ENCODE measurements at places on chromosomes 13 and 19.

DNA sequence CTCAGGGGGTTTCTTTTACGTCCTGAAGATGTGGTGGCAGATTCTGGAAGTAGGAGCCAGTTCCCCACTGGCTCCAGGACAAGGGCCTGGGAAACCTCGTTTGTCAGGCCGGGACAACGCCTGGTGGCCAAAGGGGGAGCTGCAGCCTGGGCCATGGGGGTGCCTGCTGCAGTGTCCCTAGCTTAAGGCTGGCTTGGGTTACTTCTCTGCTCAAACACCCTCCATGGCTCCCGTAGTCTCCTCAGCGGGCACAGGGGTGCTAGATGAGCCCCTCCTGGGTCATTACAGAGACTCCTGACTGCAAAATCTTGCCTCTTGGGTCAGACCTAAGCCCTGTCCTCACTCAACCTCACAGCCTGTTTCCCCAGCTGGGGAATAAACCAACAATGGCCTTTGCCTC is 14.7 kb downstream of the CILP2 start:
- peak; percentile 30 for DNase-seq

DNA sequence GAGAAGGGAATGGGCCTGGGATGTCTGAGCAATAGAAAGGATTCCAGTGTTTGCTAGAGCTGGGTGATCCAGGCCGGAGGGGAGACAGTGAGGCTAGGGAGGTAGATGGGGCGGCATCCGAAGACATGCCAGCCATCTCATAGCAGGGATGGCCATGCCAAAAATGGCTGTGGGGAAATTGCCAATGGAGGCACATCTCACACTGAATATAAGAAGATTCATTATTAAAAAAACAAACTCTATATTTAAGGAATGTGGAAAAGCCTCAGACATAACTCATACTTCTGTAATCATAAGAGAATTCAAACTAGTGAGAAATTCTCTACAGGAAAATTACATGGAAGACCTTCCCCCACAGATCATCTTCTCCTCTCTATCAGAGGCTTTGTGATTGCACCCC is 289.2 kb downstream of the FGF9 start:
- DNase-seq = no peak

DNA sequence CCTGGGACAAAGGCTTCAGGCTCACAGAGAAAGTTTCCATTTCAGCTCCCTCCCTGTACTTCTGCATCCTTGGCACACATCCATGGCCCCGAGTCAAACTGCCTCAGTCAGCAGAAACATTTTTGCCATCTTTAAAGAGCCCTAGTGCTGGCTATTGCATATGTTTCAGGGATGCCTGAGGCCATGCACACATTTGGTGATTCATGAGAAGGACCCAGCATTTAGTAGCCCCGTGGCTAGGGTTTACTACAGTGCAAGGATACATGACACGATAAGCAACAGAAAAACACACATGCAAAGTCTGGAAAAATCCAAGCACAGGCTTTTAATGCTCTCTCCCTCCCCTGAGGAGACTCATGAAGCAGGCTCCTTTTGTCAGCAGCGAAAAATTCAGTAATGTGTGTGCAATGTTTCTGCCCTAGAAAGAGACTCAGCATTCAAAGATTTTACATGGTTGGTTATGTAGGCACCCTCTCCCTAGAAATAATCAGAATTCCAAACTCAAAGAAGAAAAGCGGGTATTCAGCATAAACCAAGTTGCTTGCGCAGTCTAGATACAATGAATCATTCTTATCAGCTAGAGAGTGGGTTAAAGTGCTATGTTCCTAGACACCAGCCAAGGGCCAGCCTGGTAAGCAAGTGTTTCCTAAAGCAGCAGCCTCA is 17.6 kb downstream of the ACOD1 start:
- no peak for DNase-seq

GRCh38 chr19:45278087-45278486 is 27.0 kb downstream of the MARK4 start:
- DNase-seq = no peak

GRCh38 chr19:5586300-5587070 is 18.7 kb upstream of the TINCR start:
- DNase-seq = no peak

DNA sequence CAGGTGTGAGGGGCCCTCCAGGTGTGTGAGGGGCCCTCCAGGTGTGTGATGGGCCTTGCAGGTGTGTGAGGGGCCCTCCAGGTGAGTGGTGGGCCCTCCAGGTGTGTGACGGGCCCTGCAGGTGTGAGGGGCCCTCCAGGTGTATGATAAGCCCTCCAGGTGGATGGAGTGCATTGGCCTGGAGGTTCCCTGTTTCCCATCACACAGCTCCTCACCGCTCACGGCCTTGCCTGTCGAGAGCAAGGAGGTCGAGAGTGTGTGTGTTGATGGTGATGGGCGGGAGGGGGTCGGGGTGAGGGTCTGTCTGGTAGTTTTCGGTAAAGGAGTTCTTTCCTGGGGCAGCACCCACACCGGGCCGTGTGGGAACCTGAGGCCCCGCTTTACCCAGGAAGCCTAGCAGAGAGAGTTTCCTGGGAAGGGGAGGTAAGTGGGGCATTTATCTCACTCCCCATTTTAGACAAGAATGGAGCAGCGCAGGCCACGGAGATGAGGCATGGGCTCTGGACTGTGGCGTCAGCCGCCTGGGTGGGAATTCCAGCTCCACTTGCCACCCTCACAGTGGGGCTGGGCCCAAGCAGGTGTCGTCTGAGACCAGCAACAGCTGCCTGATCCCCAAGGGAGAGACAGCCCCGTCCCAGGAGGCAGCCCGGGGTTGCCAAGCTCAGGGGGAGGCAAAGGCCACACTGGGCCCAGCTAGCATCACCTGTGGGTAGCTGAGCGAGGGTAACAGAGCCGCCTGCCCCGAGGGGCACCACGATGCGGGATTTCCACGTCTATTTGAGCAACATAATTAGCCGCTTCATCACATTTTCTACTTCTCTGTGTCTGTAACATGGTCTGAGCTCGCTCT is 10.9 kb upstream of the GAS6 start:
- no peak for DNase-seq

- no peak for DNase-seq
Measured at GRCh38 chr19:919199-920050, 2.3 kb downstream of the KISS1R start.

GRCh38 chr13:37984357-37984756 is 114.8 kb upstream of the TRPC4 start:
- DNase-seq = no peak

GRCh38 chr13:43908156-43909126 is 28.7 kb downstream of the LACC1 start:
- DNase-seq = peak; percentile 30

DNA sequence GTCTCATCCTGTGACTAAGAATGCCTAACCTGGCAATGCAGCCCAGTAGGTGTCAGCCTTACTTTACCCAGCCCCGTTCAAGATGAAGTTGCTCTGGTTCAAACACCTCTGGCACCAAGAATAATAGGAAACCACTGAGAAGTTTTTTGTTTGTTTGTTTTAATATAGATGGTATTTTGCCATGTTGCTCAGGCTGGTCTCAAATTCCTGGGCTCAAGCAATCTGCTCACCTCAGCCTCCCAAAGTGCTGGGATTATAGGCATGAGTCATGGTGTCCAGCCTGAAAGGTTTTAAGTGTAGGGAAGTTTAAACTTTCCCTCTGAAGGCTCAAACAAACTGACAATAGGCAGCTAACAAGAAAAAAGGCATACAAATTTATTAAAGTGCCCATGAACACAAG is 51.2 kb upstream of the ABCC4 start:
- no peak for DNase-seq

GRCh38 chr19:16772841-16773240 is 53.2 kb downstream of the NWD1 start:
- no peak for DNase-seq

DNA sequence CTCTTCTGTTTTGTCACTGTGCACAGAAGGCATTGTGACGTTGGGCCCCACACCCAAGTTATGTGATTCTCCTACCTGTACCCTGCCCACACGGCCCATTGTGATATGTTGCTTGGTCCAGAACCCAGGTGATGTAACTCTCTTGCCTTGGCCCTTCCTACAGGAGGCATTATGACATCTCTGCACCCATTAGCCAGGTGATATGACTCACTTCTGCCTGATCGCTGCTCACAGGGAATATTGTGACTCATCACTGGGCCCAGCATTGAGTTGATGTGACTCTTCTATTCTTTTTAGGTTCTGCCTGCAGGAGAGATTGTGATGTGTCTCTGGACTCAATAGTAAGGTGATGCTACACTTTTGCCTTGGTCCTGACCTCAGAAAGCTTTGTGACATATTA is 65.4 kb upstream of the ZNF91 start:
- DNase-seq = no peak

All from NCI-H524 (cell line).